ENCODE measurements at places on chromosomes 11 and 22. TPM values are rescaled to one million over a fixed set of nuclear protein-coding genes. Genes with fewer than 3 reads are reported as not detected.

DNA sequence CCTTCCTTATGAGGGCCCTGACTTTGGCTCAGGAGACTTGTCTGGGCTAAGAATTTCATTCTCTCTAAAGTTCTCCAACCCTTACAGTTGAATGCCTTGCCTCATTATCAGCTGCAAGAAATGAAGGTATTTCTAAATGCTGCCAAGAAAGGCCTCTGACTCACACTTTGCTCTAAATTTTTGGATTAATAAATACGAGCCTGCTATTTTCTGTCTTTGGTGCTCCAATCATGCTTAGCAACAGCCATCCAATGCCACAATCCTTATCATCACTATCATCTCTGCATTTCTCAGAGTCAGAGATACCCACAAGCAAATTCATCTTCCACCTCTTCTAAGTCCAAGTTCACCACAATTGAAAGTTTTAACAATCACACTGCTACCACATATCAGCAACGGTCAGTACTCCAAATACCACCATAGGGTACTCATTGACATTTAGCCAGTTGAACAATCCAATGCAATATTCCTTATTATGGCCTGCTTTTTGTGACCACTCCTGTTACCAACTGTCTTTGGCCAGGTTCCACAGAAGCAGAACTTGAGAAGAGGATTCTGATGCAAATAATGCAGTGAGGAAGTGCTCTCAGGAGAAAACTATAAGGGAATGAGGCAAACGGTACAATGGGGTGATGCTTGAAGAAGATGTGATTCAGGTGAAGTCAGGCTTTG, 5.7 kb downstream of the PATE2 start:
- no peak overlapping the region for H3K27ac ChIP-seq
- H3K4me3 ChIP-seq, result no peak overlapping the region
- DNase-seq, result no peak
- H3K4me1 ChIP-seq, result no peaks in the 10 kb centered on the region

- H3K27me3 ChIP-seq, result no peaks in the 10 kb centered on the region
- no peak overlapping the region for H3K4me3 ChIP-seq
- no peaks in the 10 kb centered on the region for H3K36me3 ChIP-seq
- H3K27ac ChIP-seq, result no peak overlapping the region
These were observed 322.2 kb downstream of the LUZP2 start for GRCh38 chr11:24819006-24819405.

- H3K4me3 ChIP-seq, result no peak overlapping the region
- peaks cover 13% of the 10 kb centered on the region for H3K4me1 ChIP-seq
- H3K27ac ChIP-seq, result peak overlapping the region; percentile 62
These were observed 22.6 kb upstream of the SERPIND1 start for GRCh38 chr22:20751185-20751851.

DNA sequence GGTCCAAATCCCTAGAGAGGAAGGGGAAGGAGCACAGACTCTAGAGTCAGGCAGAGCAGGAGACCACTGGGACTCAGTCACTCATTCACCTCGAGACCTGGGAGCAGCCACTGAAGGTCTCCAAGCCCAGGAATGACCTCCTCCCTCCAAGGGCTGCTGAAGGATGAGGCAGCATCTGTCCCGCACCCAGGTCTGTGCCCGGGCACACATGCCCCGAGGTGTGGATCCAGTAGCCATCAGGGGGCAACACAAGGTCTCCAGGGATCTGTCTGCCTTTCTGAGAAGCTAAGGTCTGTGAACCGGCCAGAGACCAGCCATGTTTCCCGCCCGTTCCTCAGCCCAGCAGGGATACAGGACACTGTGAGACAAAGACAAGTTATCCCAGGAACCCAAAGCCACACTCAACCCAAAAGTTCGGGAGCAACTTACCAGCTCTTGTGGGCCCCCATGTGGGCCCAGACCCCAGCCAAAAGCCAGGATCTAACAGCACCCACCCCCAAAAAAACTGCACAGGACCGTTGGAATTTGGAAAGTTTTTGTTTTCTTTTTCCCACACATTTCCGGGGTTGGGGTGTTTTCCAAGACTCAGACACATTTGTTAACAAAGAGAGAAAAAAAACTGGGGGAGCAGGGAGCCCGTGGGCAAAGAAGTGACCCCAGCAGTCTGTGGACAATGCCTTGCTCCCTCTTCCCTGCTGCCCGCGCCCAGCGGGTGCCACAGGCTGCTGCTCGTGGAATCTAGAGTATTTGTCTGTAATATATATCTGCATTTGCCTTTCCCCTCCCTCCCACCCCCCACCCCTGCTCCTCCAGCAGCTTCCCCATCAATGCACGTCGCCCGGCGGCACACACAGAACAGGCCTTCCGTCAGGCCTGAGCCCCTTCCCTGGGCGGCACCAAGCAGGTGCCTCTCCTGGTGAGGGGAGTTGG, 14.9 kb downstream of the SLC22A12 start:
- H3K27me3 ChIP-seq, result peaks cover 20% of the 10 kb centered on the region
- H3K36me3 ChIP-seq, result no peaks in the 10 kb centered on the region
- no peaks in the 10 kb centered on the region for H3K4me1 ChIP-seq
- no peak overlapping the region for H3K27ac ChIP-seq
- no peak overlapping the region for H3K4me3 ChIP-seq

- no peak overlapping the region for H3K27ac ChIP-seq
- no peaks in the 10 kb centered on the region for H3K27me3 ChIP-seq
These were observed 11.4 kb upstream of the CD44 start for GRCh38 chr11:35127619-35128018.

DNA sequence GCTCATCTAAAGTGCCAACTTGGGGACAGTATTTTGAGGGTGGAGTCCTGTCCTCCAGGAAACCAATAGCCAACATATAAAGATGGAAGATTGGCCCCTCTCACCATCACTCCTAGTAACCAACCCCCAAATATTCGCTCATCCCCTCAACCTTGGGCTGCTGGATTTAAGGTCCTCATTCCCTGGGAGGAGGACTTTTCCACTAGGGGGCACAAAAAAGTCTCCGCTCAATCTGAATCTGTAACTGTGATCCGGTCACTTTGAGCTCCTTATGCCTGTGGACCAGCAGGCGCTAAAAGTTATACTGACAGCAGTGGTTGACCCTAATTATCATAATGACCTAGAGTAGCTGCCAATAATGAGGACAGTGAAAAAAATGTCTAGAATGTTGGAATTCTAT, 20.5 kb upstream of the CLPB start:
- no peaks in the 10 kb centered on the region for H3K27me3 ChIP-seq
- no peaks in the 10 kb centered on the region for H3K4me1 ChIP-seq
- H3K4me3 ChIP-seq, result no peak overlapping the region
- no peak for DNase-seq

DNA sequence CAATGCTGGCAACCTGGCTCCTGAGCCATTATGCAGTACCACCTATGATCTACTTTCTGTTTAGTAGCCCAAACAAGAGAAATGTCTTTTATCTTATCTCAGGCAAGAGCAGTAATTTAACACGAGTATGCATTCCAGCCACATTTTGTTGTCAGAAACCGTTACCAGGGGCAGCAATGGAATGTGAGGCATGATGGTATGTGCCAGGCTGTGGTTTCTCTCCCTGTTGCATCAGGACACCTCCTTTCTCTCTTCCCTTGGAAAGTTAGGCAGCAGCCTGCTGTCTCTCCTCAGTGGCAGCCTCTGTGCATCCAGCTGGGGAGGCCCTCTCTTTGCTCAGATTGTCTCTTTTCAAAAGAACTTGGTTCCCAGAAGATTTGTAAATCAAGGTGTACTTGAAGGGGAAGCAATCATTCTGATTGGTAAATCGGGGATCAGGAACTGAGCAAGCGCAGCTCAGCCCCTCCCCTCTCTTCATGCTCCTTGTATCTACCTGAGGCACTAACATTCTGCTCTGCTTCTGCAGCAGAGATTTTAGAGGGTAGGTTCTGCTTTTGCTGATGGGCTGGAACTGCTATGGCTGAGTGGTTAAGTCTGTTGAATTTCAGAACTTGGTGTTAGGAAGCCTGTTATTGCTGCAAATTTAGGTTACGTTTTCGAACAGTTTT, 229.2 kb downstream of the ADAMTS15 start:
- peaks cover 33% of the 10 kb centered on the region for H3K4me1 ChIP-seq
- no peak overlapping the region for H3K4me3 ChIP-seq
- H3K27ac ChIP-seq, result no peak overlapping the region
- H3K27me3 ChIP-seq, result no peaks in the 10 kb centered on the region
- DNase-seq, result no peak

DNA sequence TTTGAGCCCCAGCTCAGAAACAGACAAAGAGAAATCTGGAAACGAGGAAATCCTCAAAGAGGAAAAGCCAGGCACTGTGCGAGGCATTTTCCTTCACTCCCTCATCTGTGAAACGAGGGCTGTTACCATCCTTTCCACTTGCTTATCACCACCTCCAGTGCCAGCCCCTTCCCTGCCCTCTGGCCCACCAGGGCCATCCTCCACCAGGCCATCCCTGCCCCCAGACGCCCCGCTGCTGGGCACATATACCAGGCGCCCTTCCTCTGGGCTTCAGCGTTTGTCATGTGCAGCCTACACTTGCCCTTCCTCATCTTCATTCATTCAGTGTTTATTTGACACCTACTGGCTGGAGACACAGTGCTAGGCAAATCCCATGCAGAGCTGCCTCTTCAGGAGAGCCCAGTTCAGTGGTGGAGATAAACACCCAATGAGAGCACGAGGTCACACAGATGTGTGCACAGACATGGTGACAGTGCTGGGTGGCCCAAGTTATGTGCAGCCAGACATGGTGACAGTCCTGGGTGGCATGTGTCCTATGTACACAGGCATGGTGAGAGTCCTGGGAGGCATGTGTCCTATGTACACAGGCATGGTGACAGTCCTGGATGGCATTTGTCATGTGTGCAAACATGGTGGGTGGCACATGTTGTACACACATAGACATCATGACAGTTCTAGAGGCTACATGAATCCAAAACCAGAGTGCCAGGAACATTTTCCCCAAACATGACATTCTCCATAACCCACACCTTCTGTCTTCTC, 9.7 kb downstream of the SPTBN2 start:
- no peak overlapping the region for H3K27ac ChIP-seq
- H3K27me3 ChIP-seq, result peaks cover 30% of the 10 kb centered on the region
- H3K36me3 ChIP-seq, result no peaks in the 10 kb centered on the region

GRCh38 chr11:74092425-74092824, 78.4 kb downstream of the C2CD3 start:
- H3K4me3 ChIP-seq, result no peak overlapping the region
- no peaks in the 10 kb centered on the region for H3K27me3 ChIP-seq
- H3K27ac ChIP-seq, result no peak overlapping the region
- no peak for DNase-seq

DNA sequence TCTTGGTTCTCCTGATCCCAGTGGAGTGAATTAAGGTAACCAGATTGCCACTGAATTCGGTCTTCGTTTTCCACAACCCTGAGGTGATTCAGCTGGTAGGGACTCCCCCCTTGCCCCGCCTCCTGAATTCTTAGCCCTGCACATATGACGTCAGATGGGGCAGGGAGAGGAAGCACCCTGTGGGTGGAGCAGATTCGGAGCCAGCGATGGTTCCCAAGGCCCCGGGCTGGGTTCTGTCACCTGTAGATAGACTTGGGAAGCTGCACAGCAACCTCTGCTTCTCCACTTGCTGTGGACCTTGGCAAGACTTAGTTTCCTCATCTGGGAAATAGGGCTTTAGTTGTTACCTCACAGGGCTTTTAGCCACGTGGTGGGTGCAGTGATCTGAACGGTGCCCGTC, 67.8 kb downstream of the CTTN start:
- H3K36me3 ChIP-seq, result no peaks in the 10 kb centered on the region
- H3K4me1 ChIP-seq, result peaks cover 9% of the 10 kb centered on the region
- peaks cover 1% of the 10 kb centered on the region for H3K27me3 ChIP-seq
- DNase-seq, result no peak

DNA sequence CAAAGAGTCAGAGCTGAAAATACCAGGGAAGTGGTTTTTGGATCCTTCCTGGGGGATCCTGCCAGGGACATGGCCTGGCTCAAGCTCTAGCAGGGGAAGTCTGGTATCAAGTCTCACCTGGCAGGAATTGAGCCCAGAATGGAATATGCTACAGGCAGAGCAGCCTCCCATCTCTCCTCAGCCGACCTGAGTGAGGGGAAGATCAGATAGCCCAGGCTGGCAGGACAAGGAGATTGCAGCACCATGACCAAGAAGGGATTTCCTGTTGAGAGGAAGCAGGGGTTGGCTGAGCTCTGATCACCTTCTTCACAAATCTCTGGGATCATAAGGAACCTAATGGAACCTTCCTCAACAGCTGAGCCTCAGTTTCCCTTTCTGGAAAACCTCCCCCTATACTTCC, 13.0 kb downstream of the OAF start:
- H3K27ac ChIP-seq, result no peak overlapping the region
- H3K4me3 ChIP-seq, result no peak overlapping the region
- no peak for DNase-seq

- H3K4me1 ChIP-seq, result peaks cover 27% of the 10 kb centered on the region
- no peak overlapping the region for H3K4me3 ChIP-seq
- H3K27ac ChIP-seq, result no peak overlapping the region
- H3K36me3 ChIP-seq, result no peaks in the 10 kb centered on the region
- peak; percentile 37 for DNase-seq
These were observed 10.7 kb upstream of the TBX1 start for GRCh38 chr22:19749876-19750275.

DNA sequence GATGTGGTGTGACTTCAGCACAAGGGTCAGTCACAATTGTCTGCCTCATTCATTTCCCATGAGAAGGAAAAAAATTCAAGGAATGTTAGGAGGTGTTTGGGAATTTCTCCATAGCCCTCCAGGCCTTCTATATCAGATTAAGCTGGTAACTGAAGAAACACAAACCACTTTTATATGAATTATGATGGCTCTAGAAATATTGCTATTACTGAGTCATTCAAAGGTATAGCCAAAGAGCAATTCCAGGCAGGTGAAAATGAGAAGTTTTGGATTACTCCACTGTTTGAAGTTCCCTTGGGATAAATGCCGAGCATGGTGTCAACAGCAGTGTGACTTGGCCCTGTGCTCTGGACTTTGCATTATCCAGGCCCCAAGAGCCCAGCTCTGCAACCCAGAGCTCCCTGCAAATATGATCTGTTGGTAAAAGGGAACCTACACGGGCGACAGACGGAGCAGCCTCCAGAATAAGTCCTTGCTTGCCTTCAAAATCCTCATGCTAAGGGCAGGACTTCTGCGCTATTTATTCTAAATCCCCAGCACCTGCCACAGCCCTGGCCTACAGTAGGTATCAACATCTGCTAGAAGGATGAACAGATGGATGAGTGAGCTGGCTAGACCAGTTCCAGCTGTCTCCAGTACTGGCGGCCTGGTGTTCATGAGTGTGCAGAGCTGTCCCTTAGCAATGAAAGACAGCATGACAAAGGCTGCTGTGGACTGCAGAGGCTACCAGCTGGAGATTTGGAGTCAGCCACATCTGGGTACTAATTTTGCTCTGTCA, 67.5 kb upstream of the ZBED5 start:
- H3K36me3 ChIP-seq, result no peaks in the 10 kb centered on the region
- no peaks in the 10 kb centered on the region for H3K27me3 ChIP-seq
- peak overlapping the region; percentile 54 for H3K27ac ChIP-seq
- DNase-seq, result no peak
- H3K4me3 ChIP-seq, result no peak overlapping the region

- H3K27ac ChIP-seq, result peak overlapping the region; percentile 61
- H3K4me1 ChIP-seq, result peaks cover 14% of the 10 kb centered on the region
- H3K27me3 ChIP-seq, result no peaks in the 10 kb centered on the region
- H3K36me3 ChIP-seq, result no peaks in the 10 kb centered on the region
These were observed 35.8 kb downstream of the MAML2 start for GRCh38 chr11:96306933-96307775.

FDXACB1 gene
- total RNA-seq, result 0.77 TPM

CARNS1 gene
- 7.0 TPM for total RNA-seq

All from psoas muscle (tissue), 8 donors.